ENCODE measurements at places on chromosomes 13 and 19.

- no peak for DNase-seq
Measured at GRCh38 chr13:57969951-57970350, 338.4 kb downstream of the PCDH17 start.

DNA sequence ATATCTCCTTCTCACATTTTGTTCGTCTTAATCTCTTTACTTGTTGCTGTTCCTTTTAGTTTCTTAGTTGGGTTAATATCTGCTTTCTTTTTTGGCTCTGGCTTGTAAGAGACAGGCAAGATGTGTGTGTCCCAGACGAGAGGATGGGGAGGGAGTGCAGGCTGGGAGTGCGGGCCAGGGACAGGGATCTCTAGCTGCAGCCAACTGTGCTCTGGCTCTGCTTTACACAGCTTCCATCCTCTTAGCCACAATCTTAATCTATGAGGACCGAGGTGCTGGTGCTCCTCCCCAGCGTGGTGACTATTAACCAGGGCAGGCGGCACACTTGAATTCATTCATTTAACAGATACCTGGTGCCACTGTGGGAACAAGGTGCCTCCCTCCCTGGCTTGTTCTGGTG lies 70.9 kb upstream of the WASF3 start:
- DNase-seq, result no peak

- no peak for DNase-seq
Measured at GRCh38 chr13:43054803-43055802, 31.7 kb downstream of the DNAJC15 start.

DNA sequence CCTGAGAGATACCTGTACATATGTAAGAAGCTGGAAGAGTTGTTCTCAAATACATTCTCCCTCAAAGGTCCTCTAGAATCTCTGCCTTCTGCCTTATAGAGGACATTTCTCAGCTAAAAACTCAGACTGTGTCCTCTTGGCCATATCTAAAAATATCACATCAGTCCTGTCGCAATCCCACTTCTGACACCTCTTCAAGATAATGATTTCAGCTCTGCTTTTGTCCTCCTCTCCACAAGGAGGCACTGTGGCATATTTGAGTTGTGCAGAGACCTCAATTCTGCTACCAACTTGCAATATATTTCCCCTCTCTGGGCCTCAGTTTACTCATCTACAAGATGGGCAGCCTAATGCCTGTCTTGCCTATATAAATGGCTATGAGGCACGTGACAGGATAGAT lies 16.6 kb downstream of the ADAMTS10 start:
- DNase-seq, result no peak

GRCh38 chr19:5600797-5601196 lies 21.8 kb downstream of the SAFB2 start:
- no peak for DNase-seq
